GM23338 (cell line): ENCODE measurements at places on chromosomes 3 and 15. TPM values are rescaled to one million over a fixed set of nuclear protein-coding genes. Genes with fewer than 3 reads are reported as not detected.

GRCh38 chr3:185479373-185479945 is 19.4 kb downstream of the TMEM41A start:
- no peak for DNase-seq

DNA sequence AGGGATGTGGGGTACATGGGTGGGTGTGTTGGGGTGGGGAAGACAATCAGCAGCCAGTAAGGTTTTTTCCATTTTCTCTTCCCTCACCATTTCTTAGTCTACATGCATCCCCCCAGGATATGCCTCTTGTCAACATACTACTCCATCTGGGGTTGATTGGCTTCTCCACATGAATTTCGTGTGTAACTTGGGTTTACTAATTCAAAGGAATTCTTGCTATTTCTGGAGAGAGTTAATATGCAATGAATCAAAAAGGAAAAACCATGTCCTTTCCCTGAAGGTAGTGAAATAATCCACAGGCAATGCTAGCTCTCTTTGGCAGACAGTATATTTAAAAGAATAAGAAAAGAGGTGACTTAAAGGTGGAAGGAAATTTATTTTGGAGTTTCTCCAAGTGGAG is 198.4 kb downstream of the EBLN2 start:
- DNase-seq, result no peak

- DNase-seq, result no peak
Measured at GRCh38 chr3:22159004-22159695, 408.1 kb upstream of the ZNF385D start.

Gene ESYT3
- total RNA-seq, result 7.4 and 8.2 TPM in 2 replicates

Gene INO80
- total RNA-seq, result 23.1 and 24.9 TPM in 2 replicates

DNA sequence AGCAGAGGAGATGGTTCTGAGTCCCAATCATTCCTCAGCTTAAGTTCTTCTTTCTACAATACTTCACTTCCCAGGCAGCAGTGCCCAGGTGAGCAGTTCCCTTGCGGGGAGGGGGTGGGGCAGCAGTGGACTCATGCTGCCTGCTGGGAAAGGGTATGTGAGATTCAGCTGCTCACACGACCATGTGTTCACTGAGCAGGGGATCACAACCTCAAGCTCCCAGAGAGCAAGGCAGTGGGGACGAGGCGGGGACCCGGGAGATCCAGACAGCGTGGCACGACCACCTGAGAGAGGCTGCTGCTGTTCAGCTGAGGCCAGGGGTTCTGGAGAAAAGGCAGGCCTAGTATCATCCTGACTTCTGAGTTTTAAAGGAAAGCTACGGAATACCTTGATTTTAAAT is 166.6 kb downstream of the XXYLT1 start:
- no peak for DNase-seq

GRCh38 chr3:161217496-161217895 is 3.6 kb upstream of the NMD3 start:
- DNase-seq, result no peak

GRCh38 chr15:85473455-85473854 is 93.1 kb downstream of the AKAP13 start:
- DNase-seq, result no peak
